ENCODE measurements at places on chromosomes 1 and 21.

GRCh38 chr1:156859523-156860112, 701 bp upstream of the INSRR start:
- DNase-seq, result no peak

GRCh38 chr1:151534662-151535278, 5.3 kb upstream of the TUFT1 start:
- peak; percentile 39 for DNase-seq

GRCh38 chr1:173476197-173476664, 904 bp upstream of the PRDX6 start:
- no peak for DNase-seq

DNA sequence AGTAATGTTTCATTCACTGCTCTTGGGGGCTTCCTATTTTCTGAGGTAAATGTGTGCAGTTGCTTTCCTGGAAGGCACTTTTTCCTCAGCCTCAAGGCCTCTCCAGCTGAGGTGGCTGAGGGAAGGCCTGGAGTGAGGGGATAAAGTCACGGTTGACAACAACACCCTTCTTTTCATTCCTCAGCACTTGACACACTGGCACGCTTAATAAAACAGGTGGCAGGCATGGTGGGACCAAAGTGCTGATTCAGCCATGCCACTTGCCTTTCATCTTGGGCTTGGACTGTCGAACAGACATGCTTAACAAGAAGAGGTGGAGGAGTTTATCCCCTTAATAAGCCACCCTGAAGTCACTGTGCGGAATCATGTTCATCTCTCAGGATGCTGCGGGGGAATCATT, 23.6 kb upstream of the GRHL3 start:
- DNase-seq, result no peak

- no peak for DNase-seq
Measured at GRCh38 chr1:113153116-113153803, 80.3 kb downstream of the LRIG2 start.

GRCh38 chr21:41045534-41046268, 122.3 kb upstream of the BACE2 start:
- no peak for DNase-seq

GRCh38 chr1:76075877-76076276, 1.3 kb downstream of the ST6GALNAC3 start:
- DNase-seq, result no peak

DNA sequence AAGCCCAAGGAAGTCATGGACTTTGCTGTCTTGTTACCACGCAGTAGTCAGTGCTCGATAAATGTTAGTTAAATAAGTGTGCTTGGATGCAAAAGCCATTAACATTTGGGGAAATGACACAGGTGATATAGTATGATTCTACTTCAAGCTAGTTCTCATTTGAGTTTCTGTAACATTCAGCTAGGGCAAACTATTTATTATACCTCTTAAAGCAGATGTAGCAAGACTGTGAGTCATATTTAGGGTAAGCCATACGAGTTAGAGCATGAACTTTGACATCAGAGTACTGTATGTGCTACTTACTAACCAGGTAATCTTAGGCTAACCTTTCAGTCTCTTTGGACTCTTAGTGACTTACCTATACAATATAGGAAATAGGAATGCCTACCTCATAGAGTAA, 21.0 kb downstream of the CLCA4 start:
- DNase-seq, result no peak

DNA sequence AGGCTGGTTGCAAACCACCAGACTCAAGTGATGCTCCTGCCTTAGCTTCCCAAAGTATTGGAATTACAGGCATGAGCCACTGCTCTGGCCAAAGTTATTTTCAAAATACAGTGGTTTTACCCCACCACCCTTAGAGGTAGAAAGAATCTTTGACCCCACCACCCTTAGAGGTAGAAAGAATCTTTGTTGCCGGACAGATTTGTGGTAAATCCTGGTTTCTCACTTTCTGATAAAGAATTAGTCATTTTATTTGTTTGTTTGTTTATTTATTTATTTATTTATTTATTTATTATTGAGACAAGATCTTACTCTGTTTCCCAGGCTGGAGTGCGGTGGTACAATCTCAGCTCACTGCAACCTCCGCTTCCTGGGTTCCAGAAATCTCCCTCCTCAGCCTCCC, 55.9 kb downstream of the NFIA start:
- DNase-seq, result no peak

GRCh38 chr1:36765785-36766300, 268.5 kb downstream of the GRIK3 start:
- DNase-seq, result no peak

- DNase-seq, result no peak
Measured at GRCh38 chr1:182003025-182003725, 58.3 kb downstream of the ZNF648 start.

GRCh38 chr1:111172463-111172862, 28.0 kb downstream of the DENND2D start:
- DNase-seq, result no peak

- no peak for DNase-seq
Measured at GRCh38 chr1:30748098-30748698, 9.4 kb downstream of the LAPTM5 start.

- DNase-seq, result no peak
Measured at GRCh38 chr21:42630626-42631025, 22.8 kb upstream of the PDE9A start.

DNA sequence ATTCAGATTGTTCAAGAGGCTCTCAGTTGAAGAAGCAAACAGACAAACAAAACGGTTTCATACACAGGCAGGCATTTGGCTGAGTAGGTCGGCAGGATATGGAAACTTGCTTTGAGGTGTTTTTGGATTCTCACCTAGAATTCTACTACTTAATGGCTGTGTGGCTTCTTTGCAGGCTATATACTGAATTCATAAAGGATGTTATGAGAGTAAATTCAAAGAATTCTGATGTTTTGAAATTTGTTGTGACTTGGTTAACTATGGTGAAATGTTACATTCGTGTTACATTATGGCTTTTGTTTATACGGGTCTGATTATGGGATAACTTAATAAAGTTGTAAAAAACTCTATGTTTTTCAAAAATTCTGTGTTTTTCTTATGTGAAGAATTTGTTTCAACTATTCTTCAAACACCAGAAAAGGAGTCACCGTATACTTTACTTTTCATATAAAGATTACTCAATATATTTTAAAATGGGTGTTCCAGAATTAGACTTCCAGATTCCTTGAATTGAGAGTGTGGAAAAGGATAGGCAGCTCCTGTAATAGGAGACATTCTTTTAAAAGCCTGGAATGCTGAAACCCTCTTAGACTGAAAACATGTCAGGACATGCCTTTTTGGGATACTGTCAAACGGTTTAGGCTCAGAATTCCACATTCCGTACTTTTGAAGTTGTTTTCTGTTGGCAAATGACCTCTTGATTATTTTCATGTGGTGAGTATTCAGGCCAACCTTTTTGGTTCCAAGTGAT, 8.2 kb upstream of the IRF2BP2 start:
- no peak for DNase-seq

DNA sequence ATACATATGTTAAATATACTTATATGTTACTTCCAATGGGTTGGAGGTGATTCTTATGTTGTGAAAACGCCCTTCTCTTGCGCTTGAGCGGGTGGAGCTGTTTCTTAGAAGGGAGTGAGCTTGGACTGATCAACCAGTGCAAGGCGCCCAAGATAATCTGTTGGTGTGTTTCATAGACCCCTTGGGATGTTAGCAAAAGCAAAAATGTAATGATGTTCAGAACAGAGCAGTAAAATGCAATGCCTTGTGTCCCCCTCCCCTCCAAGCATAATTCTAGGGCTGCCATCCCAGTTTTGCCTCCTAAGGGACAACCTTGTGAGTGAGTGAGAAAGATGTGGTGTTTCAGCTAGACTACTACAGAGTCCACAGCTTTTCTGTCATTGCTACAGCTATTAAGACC, 6.2 kb upstream of the CD34 start:
- no peak for DNase-seq

DNA sequence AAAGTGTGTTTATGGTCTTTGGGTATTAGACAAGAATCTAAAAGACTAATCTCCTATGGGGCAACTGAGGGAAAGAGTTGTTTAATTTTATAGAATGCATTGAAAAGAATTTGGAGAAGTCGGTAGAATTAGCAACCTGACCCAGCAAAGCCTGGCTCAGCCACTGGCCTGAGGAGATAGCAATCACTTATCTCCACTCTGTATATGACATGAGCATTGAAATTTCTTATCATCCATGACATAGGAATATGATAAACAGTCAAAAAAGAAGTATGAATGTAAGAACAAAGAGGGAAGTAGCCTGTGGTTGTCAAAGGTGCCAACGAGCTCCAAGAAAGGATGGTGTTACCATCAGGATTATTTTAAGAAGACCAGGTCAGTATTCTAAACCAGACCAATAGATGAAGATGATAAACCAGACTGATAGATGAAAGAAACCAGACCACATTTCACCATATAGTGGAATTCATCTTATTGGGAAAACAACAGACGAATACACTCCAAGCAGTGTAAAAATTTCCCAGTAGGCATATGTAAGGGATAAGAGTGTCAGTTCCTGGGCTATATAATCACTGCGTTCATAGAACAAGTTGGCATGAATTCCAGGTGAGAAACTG, 35.7 kb downstream of the ASTN1 start:
- DNase-seq, result no peak

GRCh38 chr1:48671578-48671977, 105.1 kb downstream of the BEND5 start:
- no peak for DNase-seq

GRCh38 chr1:98333406-98333805, 328.1 kb upstream of the SNX7 start:
- no peak for DNase-seq

GRCh38 chr1:61757950-61758349, 15.7 kb downstream of the PATJ start:
- DNase-seq, result no peak

- DNase-seq, result no peak
Measured at GRCh38 chr1:212926372-212926771, 24.0 kb upstream of the VASH2 start.

GRCh38 chr1:113674591-113674990, 84.7 kb downstream of the PHTF1 start:
- no peak for DNase-seq

DNA sequence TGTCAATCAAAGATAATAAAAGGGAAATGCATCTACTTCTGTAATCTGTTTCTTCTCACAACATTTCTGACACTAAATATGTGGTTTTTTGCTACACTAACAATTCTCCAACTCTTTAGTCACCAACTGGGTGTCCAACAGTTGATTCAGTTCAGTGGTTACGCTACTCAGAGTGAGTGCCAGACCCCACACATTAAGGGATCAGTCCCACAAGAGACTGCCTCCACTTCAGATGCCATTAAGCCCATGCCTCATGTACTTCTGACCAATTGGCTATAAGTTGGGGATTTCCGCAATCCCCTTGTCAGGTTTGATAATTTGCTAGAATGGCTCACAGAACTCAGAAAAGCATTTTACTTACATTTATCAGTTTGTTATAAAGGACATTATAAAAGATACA, 28.4 kb downstream of the RNF2 start:
- DNase-seq, result no peak

GRCh38 chr1:211261229-211261628, 2.1 kb downstream of the RCOR3 start:
- DNase-seq, result no peak

- DNase-seq, result no peak
Measured at GRCh38 chr1:176315519-176316220, 108.6 kb upstream of the COP1 start.

DNA sequence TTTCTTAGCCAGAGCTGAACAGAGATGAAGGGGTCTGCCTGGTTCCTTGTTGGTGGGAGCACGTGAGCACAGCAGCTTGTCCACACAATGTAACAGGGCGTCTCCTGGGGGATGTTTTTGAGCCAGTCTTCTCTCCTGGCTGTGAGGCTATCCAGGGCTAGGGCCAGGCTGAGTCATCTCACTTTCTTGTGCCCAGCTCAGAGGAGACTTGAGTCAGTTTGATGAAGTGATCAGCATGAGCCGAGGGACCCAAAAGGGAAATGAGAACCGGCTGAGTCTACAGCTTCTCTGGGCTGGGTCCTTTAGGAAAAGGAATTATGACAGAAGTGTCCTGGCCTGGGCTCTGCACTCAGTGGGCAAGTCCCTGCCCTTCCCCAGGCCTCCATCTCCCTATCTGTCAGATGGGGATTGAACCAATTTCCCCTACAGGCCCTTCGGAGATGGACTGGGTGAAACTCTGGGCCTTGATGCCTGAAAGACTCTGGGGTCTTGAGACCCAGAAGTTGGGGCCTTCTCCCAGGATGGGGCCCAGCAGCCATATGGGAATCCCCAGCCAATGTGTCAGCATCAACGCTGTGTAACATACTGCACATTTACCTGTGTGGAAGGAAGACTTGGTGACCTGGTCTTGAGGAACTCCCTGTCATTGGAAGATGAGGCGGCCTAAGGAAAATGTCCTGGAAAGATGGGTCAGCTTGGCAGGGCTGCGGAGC, 36.6 kb downstream of the DMRTB1 start:
- no peak for DNase-seq

DNA sequence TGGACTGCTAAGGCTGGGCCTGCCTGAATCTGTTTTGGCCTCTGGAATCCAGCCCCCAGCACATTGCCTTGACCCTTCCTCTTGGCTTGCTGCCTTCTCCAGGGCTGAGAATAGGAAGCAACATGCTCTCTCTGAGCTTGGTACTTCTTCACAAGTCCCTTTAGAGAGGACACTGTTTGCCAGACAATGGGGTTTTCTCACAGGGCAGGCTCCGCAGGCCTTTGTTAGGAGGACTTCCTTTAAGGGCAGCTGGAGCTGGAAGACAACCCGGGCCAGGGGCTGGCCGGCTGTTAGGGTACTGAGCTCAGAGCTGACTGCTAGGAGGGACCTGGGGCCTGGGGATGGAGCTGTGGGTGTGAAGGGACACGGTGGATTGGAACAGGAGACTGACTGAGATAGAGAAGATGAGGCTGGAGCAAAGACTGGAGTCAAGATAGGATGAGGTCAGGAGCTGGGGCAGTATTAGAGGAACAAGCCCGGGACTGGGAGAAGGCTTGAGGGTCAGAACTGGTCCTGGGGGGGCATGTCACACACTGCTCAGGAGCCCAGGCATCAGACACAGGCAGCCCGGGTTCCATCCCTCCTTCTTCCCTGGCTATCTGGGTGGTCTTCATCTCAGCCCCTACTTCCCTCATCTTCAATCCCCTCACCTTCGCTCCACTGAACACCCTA, 5.4 kb upstream of the ALPL start:
- no peak for DNase-seq

GRCh38 chr1:19289244-19289643, 674 bp upstream of the AKR7A3 start:
- DNase-seq, result no peak

GRCh38 chr1:247936415-247936814, 11.7 kb downstream of the OR2AJ1 start:
- DNase-seq, result no peak
